Smooth muscle cell of the brain vasculature (primary cell): ENCODE measurements at places on chromosomes 3 and 15.

- DNase-seq: no peak
Observed at GRCh38 chr3:176661432-176661964, 535.8 kb downstream of the TBL1XR1 start.

DNA sequence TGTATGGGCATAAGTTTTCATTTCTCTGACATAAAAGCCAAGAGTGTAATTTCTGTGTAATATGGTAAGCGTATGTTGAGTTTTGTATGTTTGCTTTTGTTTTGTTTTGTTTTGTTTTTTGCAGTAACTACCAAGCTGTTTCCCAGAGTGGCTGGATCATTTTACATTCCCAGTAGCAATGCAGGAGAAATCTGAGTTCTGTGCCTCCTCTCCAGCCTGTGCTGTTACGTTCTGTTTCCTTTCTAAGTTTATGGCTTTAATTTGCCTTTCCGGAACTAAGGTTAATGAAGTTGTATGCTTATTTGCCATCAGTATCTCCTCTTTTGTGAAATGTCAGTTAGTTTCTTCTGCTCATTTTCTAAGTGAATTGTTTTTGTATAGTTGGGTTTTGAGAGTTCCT, 307.8 kb downstream of the GABRG3 start:
- no peak for DNase-seq

GRCh38 chr3:97871186-97871585, 49.4 kb downstream of the CRYBG3 start:
- no peak for DNase-seq

DNA sequence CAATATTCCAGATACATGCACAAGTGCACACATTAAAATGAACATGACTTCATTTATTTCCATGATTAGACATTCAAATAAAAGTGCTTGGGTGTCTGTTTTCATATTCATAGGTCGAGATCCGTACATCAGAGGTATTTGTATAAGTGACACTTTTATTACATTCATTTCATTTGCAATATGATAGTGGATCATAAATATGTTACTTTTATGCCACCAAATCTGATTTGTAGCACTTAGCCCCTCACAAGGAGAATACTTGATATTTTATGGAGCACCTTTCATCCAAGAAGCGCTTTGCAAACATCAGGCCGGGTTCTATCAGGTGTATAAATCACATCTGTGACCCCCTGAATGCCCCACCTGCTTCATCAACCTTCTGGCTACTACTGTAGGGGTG, 100.6 kb downstream of the TOP2B start:
- no peak for DNase-seq

DNA sequence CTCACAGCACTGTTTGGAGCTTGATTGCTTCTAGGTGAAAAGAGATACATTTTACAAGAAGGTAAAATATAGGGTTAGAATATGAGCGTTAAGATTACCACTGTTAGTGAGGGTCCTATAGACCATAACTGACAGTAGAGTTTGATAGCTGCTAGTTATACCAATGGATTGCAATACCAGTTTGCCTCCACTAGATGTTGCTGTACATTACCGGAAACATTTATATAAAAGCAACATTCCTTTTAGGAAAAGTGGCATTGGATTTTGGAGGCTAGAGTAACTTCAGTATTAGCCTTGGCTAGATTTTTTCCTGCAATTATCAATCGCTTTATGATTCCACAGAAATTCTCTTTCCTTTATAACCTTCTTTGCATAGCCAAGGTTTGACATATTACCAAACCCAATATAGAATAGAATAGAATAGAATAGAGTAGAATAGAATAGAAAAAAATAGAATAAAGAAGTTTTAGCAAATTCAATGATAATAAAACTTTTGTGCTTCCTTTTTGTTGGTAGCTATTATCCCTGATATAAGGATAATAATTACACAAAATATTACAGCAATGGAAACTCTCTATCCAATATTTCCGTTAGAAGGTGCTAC, 1093.6 kb upstream of the ALCAM start:
- DNase-seq: no peak

GRCh38 chr3:152185891-152186630, 82.7 kb upstream of the MBNL1 start:
- no peak for DNase-seq

DNA sequence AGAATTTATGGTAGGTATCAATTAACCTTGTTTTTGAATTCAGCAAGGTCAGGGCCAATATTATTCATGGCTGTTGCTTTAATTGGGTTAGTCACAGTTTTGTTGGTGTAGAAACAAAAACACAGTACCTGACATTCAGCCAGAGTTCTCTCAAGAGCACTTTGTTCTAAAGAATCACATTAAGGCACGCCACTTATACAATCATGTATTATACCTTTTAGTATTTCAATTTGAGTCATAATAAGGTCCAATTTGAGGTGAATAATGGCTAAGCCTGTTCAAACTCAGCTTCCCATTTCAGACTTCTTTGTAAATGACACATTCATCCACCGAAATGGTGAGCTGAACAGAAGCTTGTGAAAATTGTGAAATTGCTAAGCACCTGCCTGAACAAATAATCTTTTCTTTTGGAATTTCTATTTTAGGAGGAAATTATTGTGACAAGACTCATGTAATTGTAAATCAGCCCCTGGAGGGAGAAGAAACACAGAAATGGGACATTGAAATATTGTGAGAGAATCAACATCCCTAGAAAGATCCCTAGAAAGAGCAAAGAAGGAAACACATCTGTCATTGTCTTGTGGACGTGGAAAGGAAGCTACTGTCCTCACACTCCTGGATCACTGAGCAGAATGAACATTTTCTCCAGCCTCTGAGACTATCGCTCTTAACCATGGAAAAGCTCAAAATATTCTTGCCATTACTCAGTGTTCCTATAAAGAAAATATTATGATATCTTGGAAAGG, 29.3 kb downstream of the RIOX2 start:
- no peak for DNase-seq

GRCh38 chr15:72179950-72180581, 17.5 kb downstream of the GRAMD2A start:
- DNase-seq: no peak

DNA sequence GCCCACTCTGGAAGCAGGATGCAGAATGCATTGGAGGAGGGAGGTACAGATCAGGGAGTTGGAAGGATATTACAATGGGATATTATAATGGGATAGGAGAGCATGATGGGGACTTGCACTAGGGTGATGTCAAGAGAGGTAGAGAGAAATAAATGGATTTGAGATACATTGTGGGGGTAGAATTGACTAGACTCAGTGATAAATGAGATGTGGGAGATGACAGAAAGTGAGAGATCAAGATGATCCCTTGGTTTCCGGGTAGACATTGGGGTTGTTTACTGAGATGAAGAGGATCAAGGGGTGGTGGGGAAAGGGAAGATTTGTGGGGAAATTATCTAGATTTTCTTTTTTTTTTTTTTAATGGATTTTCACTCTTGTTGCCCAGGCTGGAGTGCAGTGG, 42.7 kb downstream of the BFSP2 start:
- DNase-seq: no peak

DNA sequence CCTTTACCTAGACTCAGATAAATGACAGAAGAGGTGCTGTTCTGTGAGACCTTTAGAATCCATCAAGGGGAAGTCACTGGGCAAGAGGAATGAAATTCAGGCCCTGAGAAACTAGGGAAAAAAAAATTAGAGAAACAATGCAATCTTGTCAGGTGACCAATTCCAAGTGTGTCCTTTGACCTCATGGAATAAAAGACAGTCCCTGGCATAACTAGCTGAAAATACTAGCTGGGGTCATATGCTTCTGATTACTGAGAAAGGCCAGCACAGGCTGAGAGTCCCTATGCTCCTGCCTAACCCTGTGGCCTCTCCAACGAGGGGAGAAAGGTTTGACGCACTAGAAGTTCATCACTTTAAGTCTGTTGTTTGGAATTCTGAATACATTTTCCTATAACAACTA, 167.3 kb downstream of the XXYLT1 start:
- DNase-seq: no peak

- no peak for DNase-seq
Observed at GRCh38 chr3:13634615-13635014, 85.7 kb downstream of the FBLN2 start.

DNA sequence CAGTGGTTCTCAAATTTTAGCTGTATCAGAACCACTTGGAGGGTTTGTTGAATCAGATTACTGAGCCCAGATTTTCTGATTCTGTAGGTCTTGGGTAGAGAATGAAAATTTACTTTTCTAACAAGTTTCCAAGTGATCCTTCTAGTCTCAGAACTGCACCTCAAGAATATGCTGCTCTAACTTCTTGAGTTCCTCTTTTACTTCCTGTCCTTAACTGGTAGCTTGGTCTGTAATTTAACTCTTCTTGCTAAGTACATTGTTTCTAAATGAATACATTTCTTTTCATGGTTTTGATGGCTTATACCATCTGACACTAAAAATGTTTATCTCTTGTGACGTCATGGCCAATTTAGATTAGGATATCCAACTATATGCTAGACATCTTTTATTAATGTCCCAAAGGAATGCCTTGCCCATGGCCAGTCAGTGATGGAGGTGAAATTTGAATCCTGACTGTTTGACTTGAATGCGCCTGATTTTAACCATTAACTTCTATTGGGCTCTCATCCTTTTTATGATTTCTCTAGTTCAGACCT, 262.6 kb upstream of the NAALADL2 start:
- no peak for DNase-seq

- DNase-seq: no peak
Observed at GRCh38 chr3:119600732-119601131, 3.0 kb downstream of the PLA1A start.

- DNase-seq: no peak
Observed at GRCh38 chr3:55014081-55014480, 86.2 kb upstream of the LRTM1 start.

DNA sequence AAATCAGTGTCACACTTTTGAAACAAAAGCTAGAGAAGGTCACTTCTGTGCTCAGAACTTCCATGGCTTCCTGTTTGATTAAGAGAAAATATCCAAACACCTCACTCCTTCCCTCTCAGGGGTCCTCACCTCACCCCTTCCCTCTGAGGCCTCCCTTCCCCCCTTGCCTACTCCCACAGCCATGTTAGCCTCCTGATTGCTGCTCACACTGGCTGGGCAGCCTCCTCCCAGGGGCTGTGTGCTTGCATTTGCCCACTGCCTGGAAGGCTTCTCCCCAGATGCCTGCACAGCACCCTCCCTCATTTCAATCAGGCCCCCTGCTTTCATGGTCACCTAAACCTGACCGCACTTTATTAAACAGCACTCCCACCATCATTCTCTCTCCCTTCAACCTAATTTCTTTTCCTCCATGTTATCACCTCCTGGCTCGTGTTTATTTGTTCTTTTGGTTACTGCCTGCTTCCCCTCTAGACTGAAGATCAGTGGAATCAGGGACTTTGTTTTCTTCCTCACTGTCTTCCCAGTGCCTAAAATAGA, 10.4 kb downstream of the BOC start:
- no peak for DNase-seq
